AG04450 (cell line): ENCODE measurements at places on chromosomes 12 and 14. TPM values are rescaled to one million over a fixed set of nuclear protein-coding genes. Genes with fewer than 3 reads are reported as not detected.

KRT83 gene
- 0.04 TPM in 1 of 2 replicates, not detected in the other for polyA plus RNA-seq

IFI27L1 gene
- polyA plus RNA-seq: 9.2 and 12.5 TPM in 2 replicates

DNAH10 gene
- polyA plus RNA-seq: 8.6 and 9.1 TPM in 2 replicates

C1S gene
- polyA plus RNA-seq: 406 and 458 TPM in 2 replicates

MIPOL1 gene
- 4.8 and 7.0 TPM in 2 replicates for polyA plus RNA-seq

GRCh38 chr12:32149489-32149888 lies 42.8 kb downstream of the BICD1 start:
- no peak for DNase-seq

DNA sequence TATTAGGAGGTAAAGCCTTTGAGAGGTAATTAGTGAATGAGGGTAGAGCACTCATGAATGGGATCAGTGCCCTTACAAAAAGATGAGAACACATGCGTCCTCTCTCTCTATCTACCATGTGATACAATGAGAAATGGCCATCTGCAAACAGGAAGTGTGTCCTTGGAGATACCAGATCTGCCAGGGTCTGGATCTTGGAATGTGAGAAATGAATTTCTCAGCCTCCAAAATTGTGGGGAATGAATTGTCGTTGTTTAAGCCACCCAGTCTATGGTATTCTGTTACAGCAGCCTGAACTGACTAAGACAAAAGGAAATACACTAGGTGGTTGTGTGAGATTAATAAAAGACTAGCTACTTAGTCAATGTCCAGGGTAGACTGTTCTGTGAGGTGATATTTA lies 366.6 kb downstream of the NELL2 start:
- no peak for DNase-seq

- DNase-seq: no peak
Observed at GRCh38 chr12:25376985-25377384, 126.3 kb upstream of the KRAS start.

GRCh38 chr12:65461017-65461416 lies 182.5 kb downstream of the MSRB3 start:
- no peak for DNase-seq

- no peak for DNase-seq
Observed at GRCh38 chr14:75295061-75295461, 16.4 kb downstream of the FOS start.
